Omental fat pad (tissue), 4 donors: ENCODE measurements at places on chromosomes 16 and 17. TPM values are rescaled to one million over a fixed set of nuclear protein-coding genes. Genes with fewer than 3 reads are reported as not detected.

DNA sequence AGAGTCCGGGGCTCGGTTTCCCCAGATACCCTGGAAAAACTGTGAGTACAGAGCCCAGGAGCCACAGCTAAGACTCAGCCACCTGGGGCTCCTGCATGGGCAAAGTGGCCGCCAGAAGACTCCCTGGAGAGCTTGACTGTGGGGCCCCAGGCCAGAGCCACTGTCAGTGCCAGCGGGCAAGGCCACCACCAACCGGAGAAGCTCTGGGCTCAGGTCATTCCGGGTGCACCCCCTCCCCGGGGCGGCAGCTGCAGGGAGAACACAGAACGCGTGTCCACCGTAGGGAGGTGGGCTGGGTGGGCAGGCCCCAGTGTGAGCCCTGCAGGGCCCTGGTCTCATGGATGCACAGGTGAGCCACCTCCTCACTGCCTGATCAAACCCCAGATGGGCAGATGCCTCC is 22.3 kb upstream of the RBFOX3 start:
- no peak for DNase-seq

GRCh38 chr16:62408760-62409159 is 372.5 kb upstream of the CDH8 start:
- no peak for DNase-seq

- no peak for DNase-seq
Measured at GRCh38 chr17:45313421-45313771, 3.4 kb downstream of the MAP3K14 start.

DNA sequence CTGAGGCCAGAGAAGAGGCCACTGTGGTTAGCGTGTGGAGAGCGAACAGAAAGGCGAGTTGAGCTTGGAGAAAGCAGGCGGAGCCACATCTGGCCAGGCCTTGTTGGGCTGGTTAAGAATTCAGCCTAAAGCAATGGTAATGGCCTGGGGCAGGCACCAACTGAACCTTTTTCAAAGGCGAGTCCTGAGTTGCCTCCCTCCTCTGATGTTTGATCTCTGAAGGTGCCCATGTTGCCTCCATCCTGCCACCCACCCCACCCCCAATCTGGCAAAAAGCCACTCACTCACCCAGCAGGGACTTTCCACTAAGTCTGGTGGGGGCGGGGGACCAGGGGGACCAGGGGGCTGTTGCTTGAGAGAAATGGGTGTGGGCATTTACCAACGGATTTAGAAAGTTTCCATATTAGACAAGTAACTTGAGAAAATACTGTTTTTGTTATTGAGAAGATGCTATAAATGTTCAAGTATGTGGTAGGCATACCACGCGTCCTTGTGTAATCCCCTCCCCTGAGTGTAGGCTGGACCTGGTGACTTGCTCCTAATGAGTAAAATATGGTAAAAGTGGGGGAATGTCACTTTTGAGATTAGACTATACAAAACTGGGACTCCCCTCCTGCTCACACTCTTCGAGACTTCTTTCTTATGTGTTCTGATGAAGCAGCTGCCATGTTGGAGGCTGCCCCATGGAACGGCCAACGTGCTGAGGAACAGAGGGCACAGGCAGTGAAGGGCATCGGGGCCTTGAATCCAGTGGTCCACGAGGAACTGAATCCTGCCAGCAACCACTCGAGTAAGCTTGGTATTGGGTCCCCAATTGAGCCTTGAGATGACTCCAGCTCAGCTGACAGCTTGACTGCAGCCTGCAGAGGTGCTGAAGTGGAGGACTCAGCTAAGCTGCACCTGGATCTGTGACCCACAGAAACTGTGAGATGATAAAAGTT is 29.9 kb upstream of the TNS4 start:
- DNase-seq = no peak

- no peak for DNase-seq
Measured at GRCh38 chr17:39634384-39634871, 2.5 kb upstream of the STARD3 start.

DNA sequence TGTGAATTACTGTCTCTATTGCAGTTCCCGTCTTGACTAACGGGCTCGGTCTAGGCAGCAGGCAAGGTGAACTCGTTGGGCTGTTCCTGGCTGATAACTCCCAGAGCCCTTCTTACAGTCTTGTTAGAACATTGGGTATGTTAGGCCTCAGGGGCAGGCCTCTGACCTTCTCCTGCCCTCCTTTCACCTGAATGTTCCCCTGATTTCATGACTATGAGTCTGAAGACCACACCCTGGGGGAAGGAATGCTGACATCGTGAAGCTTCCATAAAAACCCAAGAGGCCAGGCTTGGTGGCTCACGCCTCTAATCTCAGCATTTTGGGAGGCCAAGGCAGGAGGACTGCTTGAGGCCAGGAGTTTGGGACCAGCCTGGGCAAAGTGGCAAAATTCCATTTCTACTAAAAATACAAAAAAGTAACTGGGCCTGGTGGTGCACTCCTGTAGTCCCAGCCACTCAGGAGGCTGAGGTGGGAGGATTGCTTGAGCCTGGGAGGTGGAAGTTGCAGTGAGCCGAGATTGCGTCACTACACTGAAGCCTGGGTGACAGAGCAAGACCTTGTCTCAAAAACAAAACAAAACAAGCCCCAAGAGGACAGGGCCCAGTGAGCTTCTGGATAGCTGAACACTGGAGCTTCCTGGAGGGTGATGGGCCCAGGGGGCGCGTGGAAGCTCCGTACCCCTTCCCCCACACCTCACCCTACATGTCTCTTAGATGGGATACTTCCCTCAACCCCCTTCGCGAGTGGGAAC is 47.8 kb upstream of the FBXO47 start:
- DNase-seq = no peak

- no peak for DNase-seq
Measured at GRCh38 chr17:29176558-29177351, 3.4 kb downstream of the MYO18A start.

GRCh38 chr16:81473558-81473957 is 28.9 kb downstream of the CMIP start:
- DNase-seq = no peak

DNA sequence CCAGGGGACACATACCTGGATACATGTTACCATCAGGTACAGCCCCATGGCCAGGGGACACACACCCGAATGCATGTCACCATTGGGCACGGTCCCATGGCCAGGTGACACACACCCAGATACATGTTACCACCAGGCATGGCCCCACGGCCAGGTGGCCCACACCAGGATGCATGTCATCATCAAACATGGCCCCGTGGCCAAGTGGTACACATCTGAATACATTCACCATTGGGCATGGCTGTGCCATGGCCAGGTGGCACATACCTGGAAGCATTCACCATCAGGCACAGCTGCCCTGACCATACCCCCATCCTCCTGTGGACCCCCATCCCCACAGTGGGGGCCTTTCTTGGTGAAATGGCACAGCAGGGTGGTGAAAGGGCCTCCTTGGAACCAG is 97.6 kb downstream of the RBFOX3 start:
- no peak for DNase-seq

DNA sequence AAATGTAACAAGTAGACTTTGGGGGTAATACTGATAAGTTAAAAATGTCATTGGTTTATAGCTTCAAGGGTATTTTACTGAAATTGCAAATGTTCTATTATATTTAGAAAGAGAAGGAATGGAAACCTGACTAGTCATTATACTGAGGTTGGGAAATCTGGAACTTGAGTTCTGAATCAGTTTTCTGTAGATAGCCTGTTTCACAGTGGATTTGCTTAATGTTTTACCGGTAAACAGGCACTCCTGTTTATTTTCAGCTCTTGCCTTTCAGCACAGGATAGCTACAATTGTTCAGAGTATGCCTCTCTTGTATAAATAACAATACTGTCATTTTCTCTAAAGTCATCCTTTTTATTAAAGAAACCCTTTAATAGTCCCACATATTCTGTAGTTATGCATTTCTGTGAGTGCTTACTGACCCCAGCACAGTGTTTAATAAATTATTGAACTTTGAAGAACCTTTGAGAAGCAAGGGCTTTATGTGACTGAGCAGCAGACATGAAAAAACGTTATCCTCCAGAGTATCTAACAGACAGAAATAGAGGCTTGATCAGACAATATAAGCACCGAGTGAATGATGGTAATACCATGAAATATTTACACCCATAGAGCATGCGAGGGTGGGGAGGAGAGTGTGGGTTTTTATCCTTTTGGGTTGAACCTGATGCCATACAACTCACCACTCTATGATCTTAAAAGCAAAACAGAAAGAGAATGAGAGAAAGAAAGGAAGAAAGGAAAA is 58.2 kb downstream of the FTO start:
- DNase-seq = no peak

EFNB3 gene
- total RNA-seq = 2.8 TPM
